Fibroblast of skin of left quadriceps (primary cell): ENCODE measurements at places on chromosomes 6 and 20.

- DNase-seq: no peak
Observed at GRCh38 chr6:3965071-3965718, 113.7 kb downstream of the FAM217A start.

- no peak for DNase-seq
Observed at GRCh38 chr20:6515261-6515660, 252.2 kb upstream of the BMP2 start.

DNA sequence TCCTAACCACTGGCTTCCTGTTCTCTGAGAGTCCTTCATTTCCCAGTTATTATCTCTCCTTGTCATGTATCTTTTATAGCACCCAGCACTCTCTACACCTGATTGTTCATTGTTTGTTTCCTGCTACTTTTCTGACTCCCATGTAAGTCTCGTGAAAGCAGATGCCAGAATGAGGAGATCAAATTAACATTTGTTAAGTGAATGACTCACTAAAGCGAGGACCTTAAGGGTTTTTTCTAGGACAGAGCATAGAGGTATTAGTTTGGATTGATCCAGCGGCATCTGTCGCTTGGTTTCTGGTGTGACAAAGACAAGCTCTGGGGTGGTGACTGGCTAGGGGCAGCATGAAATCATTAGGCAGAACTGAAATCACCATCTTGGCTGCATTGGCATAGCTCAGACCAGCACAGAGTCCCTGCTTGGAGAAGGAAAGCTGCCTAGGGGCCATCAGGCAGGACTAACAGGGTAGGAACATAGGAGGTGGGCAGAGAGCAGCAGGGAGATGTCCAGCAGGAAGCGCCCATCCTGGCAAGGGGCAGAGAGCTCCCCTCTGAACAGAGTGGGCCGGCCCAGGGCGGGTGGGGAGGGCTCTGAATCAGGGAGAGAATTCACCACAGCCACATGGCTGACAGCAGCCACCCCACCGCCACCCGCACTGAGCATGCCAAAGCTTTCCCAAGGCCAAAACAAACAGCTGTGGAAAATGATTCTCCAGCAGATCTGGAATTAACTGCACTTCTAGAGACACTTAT is 97.1 kb upstream of the CEP85L start:
- no peak for DNase-seq

DNA sequence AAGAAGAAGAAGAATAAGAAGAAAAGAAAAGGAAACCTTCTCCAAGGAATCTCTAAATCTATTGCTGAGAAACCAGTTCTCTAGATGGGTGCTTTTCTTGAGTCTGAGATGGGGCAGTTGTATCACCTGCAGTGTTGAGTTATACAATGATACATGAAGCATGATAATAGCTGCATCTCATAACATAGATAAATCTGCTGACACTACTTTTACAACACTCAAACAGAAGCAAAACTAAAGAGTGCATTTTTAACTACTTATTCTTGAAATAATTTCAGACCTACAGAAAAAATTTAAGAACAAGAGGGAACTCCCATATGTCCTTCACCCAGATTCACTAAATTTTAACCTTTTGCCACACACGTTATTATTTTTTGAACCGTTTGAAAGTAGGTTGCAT is 70.3 kb downstream of the SYNJ2 start:
- DNase-seq: no peak

DNA sequence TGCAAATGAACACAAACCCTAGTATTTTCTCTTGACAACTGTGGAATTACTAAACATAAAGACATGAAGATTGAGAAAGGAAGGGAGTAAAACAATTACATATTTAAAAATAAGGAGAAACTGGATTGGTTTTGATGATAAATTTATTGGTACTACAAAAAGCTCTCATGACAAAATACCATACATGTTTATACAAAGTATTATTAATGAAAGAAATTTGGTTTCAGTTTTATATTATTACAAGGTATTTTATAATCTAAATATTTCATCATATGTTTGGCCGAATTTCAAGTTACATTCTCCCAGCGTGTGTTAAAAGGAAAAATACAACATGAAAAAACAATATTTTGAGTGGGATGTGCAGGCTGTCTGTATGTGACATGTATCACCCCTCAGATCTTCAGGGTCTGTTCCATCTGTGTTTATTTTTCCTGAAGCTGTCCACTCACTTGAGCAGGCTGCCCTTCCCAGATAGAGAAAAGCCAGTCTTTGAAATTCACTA is 568.4 kb downstream of the NKAIN2 start:
- DNase-seq: no peak

GRCh38 chr6:108888052-108888451 is 39.8 kb downstream of the ARMC2 start:
- no peak for DNase-seq

DNA sequence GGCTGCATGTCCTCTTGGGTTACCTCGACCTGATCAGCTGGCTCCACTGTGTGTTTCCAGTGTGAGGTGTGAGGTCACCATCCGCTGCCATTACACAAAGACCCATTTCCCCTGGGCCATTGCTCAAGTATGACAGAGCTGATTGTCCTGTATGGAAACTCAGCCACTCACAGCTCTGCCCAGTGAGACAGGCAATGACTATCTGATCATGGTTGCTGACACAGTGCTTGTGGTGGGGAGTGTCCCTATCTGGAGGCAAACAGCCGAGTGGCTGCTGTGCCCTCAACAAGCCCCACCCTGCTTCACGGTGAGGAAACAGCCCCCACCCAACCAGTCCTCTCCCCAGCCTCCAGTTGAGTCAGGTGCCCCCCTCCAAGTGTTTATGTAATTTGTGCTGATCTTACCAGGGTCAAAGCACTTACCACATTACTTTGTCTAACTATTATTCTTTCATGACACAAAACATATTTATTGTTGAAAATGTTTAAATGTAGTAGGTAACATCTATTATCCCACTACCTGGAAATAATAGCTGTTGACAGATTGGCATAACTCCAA is 11.7 kb upstream of the MAPK13 start:
- no peak for DNase-seq

- DNase-seq: no peak
Observed at GRCh38 chr20:3701061-3701998, 11.1 kb downstream of the SIGLEC1 start.

- DNase-seq: no peak
Observed at GRCh38 chr6:37209461-37210205, 39.7 kb downstream of the PIM1 start.

GRCh38 chr20:7437311-7437710 is 502.9 kb downstream of the HAO1 start:
- no peak for DNase-seq

GRCh38 chr6:113755449-113756289 is 101.5 kb upstream of the MARCKS start:
- no peak for DNase-seq

DNA sequence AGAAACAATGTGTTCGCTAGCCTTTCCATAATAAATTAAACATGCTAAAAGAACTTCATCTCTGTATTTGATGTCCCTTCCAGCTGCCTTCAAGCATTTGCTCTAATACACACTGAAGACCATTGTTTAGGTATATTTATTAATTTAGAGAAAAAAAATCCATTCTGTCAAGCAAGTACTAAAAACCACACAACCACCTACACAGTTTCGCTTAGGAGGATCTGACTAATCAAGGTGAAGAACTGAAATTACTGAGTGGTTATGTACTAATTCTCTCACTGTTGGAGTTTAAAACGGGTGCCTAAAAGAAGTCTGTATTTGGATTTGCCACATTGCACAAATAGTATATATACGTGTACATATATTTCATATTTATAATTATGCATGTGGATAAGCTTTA is 58.9 kb downstream of the GMDS start:
- no peak for DNase-seq

DNA sequence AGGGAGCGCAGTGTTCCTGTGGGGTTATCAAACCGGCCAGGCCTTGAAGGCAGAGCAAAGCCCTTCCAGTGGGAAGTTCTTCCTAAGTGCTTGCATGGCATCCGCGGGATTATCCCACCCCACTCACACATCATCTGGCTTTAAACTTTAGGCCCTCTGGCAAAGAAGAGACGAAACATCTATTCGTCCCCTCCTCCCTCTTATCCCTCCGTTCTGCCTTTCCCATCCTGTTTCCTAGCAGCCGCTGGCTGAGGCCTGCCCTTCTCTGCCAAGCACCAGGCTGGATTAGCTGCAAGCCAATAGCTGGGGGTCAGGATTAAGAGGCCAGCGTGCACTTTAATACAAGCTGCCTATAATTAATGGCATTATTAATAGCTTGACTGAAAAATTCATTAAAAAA is 621.0 kb downstream of the PKHD1 start:
- DNase-seq: no peak

GRCh38 chr6:12119085-12119588 is 107.0 kb downstream of the HIVEP1 start:
- no peak for DNase-seq

DNA sequence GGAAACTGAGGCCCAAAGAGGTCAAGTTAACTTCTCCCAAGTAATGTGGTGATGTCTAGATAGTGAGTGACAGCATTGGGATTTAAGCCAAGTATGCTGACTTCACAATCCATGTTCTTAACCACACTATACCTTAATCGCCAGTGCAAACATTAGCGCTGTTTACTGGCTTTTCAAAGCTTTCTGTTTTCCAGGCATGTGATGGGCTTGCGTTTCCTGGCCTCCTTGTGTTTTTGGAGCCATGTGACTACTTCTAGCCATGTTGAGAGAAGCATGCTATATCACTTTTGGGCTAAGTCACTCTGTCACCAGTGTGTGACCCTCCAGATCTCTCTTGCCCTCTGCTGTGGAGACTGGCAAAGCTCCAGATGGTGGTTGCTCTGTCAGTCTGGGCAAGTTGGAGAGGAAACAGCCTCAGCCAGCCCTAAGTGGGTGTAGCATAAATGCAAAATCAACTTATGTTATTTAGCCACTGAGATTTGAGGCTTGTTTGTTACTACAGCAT is 76.9 kb downstream of the ANKRD6 start:
- DNase-seq: no peak

DNA sequence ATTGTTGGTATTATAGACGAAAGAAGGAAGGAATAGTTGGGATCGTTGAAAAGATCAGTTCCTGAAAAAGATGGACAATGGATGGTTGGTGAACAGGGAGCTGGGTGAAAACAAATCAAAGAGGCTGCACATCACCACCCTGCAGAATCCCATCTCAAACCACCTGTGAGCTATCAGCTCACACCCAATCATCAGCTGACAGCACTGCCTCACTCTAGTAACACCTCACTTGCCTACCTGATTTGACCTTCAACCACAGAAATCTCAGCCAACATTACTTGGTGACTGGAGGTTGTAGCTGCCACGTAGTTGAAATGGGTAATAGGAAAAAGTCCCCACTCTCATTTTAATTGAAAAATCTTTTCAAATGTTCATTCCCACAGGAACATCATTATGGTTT is 101.8 kb upstream of the DST start:
- DNase-seq: no peak

- DNase-seq: no peak
Observed at GRCh38 chr20:32019563-32020463, 9.6 kb downstream of the CCM2L start.

- DNase-seq: no peak
Observed at GRCh38 chr6:13405961-13406477, 77.7 kb upstream of the TBC1D7 start.

- DNase-seq: no peak
Observed at GRCh38 chr20:24242763-24243162, 226.7 kb upstream of the SYNDIG1 start.

GRCh38 chr6:101163611-101164010 is 229.9 kb upstream of the GRIK2 start:
- DNase-seq: no peak

- DNase-seq: peak; percentile 87
Observed at GRCh38 chr6:111604259-111605099, 1.2 kb downstream of the TRAF3IP2 start.
